G401 (cell line): ENCODE measurements at places on chromosomes 2 and 18.

DNA sequence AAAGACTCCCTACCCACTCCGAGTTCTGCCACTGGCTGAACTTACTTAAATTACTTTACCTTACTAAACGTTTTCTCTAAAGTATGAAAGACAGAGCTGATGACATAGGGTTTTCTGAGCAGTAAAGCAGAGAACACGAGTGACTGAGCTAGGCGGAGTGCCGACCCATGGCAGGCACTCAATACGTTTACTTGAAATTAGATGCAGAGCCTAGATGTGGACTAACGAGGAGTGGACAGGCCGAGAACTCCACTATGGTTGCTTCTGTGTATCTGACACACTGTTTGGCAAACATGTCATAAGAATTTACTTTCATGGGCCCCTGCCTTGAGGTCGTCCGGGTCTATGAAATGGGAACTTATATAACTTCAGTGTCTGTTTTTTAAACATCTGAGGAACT is 471.0 kb downstream of the STK39 start:
- DNase-seq: no peak

GRCh38 chr2:218873359-218874194 is 7.1 kb upstream of the WNT10A start:
- DNase-seq: no peak

- no peak for DNase-seq
These were observed 73.6 kb downstream of the COPS8 start for GRCh38 chr2:237159006-237159911.

- no peak for DNase-seq
These were observed 117.6 kb upstream of the HAAO start for GRCh38 chr2:42909966-42910365.

- DNase-seq: no peak
These were observed 142.0 kb downstream of the NCK2 start for GRCh38 chr2:105886687-105887086.

DNA sequence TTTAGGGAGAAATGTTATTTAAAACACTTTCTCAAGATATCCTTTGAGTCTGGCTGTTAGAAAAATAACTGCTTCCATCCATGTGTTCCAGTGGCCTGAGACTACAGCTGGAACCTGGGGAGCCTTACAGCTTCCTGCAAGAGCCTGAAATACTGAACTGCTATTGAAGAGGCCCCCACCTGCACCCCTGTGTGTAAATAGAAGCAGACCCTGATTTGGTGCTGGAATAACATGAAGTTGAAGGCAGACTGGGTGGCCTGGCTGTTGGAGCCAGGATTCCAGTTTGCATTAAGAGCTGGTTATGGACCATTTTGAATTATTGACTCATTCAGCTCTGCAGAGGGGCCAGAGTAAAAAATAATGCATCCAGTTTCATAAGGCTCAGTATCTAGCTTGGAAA is 61.9 kb downstream of the DIS3L2 start:
- no peak for DNase-seq
